ENCODE measurements at places on chromosomes 3 and 15.

DNA sequence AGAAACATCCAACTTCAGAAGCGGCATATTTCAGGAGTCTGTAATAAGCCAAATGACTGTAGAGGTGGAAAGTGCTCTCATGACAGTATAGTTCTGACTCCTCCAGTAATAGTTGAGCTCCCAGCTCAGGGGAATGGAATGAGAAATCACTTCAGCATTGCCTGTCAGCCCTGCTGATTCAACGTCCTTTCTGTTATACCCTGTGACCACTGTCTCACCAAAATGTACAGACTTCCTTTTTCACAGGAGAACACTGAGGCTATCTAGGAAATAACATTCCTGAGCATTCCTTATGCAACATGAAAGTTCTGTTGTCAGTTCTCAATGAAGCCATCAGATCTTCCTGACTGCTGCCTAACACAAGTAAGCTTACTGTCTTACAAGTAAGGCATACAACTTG is 284.5 kb upstream of the MME start:
- DNase-seq: no peak

DNA sequence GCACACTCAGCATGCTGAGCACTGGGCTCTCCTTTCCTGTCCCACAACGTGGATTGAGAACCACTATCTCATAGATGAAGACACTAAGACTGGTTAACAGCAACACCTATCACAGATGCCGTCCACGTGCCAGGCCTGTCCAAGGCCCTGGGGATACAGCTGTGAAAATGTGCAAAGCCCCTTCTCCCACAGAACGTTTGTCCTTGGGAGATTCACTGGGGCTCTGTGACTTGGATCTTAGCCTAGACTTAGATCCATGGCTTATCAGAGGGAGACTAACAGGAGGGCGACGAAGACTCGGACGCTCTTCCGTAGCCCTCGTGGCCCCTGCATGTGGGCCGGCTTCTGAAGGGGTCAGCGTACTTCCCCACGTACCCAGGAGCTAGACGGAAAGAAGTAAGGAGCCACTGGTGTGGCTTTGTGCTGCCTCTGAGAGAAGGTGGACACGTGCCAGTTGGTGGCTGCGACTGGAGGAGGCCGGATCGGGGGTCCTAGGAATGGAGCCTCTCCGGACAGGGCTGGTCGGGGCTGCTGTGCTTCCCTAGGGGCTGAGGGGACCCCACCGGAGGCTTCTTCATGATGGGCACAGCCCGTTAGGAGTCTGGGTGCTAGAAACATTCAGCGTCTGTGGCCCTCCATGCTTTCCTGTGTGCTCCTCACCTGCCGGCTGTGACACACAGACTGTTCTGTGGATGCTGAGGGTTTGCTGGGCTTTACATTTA is 964 bp downstream of the NRROS start:
- no peak for DNase-seq

- DNase-seq: no peak
Measured at GRCh38 chr3:150739877-150740645, 22.9 kb downstream of the SIAH2 start.

DNA sequence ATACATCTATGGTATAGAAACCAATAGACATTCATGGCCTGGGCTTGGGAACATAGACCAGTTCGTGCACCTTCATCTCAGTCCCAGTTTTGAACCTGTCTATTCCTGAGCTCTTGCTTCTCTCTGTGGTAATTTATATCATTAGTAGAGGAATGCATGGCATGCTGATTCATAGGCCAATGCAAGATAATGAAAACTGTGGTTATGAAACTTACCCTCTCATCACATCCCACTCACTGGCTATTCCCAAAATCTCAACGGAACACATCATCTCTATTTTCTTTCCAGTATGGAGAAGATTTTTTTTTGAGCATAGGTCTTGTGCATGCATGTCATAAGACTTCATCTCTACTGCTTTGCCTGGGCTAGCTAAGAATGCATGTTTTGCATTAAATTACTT is 18.7 kb upstream of the P2RY12 start:
- DNase-seq: no peak

GRCh38 chr3:45555086-45555591 is 39.4 kb upstream of the LIMD1 start:
- DNase-seq: no peak

- DNase-seq: no peak
Measured at GRCh38 chr15:60362321-60363086, 35.3 kb downstream of the ANXA2 start.

DNA sequence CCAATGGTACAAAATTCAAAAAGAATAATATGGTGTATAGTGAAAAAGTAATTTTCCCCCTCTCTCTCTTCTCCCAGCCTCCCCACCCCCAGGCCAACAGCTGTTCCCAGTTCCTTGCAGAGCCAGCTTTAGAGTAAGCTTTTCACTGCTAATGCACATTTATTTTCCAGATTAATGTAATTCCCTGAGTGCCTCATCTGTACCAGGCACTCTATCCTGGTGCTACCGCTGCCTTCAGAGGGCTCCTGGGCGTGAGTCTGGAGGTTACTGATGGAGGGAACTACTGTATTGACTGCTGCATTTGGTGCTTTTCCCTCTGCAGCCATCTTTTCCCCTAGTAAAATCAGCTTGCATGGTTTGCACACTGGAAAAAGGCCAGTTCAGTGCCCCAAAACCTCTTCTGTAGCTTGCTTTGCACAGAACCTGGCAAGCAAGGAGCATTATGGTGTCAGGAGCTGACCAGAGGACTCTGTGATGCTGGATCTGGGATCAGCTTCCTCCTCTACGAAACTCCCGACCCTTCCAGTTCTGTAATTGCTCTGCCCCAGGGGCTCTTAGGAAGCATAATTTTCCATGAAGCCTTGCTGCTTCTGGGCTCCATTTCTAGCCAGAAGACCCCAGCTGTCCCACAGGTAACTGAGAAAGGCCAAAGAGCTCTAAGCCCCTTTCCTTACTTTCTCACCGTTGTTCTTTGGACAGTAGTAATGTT is 8.5 kb upstream of the USP3 start:
- no peak for DNase-seq

- DNase-seq: no peak
Measured at GRCh38 chr15:73979636-73980035, 12.5 kb downstream of the STOML1 start.

DNA sequence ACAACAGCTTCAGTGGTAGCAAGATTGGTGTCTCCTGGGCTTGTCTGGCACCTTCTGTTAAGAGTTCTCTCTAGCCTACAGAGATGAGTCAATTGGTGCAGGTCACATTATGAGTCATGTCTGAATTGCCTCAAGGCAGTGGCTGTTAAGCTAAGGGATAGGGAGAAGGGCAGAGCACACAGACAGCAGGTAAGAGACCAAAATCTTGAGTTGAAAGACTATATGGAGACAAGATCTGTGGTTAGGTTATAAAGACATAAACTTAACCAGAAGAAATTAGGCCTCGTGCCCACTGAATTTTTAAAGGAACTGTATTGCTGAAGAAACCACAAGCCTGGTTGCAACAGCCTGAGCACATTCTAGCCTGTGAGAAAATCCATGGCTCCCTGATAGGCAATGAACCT is 19.2 kb upstream of the KPNA1 start:
- no peak for DNase-seq

GRCh38 chr15:68345481-68345880 is 67.9 kb downstream of the FEM1B start:
- no peak for DNase-seq

DNA sequence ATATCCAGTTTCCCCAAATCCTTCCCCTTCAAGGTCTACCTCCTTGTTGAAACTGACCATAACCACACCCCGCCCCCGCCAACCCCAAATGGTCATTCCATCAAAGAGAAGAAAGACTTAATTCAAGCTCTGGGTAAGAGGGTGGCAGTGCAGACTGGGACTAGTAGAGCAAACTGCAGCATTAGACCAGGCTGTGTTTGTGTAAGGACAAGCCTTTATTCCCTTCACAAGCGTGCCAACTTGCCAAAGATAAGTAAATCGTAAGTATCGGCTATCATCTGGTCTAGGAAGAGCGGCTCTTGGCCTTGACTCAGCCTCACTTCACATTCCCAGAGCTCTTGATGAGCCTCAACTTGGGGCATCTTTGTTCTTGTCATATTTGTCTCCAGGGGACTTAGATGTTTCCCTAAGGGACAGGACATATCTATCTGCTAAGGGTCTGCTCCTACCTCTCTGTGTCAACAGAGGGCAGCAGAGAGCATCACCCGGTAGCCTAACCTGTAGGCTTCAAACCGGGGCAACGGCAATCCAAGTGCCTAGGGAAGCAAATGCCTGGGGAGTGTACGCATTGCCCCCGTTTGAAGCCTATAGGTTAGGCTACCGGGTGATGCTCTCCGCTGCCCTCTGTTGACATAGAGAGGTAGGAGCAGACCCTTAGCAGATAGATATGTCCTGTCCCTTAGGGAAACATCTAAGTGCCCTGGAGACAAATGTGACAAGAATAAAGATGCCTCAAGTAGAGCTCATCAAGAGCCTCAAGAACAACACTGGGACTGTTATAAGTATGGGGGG is 8.9 kb upstream of the MAP3K13 start:
- DNase-seq: peak; percentile 30

GRCh38 chr3:81549388-81549787 is 212.1 kb downstream of the GBE1 start:
- DNase-seq: no peak

GRCh38 chr3:89622063-89622700 is 514.8 kb downstream of the EPHA3 start:
- DNase-seq: no peak
